T-helper 2 cell treated with Interferon-gamma antibody and Interleukin-4, amounts not matched to agents 5 μg/mL and 100 μg/mL, for 36 hours (primary cell): ENCODE measurements at places on chromosomes 2 and 18.

- peaks cover 9% of the 10 kb centered on the region for H3K4me1 ChIP-seq
- no peak overlapping the region for H3K27ac ChIP-seq
- no peaks in the 10 kb centered on the region for H3K27me3 ChIP-seq
- DNase-seq: no peak
Observed at GRCh38 chr2:2898744-2899143, 478.9 kb downstream of the EIPR1 start.

- H3K36me3 ChIP-seq: no peaks in the 10 kb centered on the region
- DNase-seq: no peak
- H3K4me1 ChIP-seq: peaks cover 2% of the 10 kb centered on the region
- H3K4me3 ChIP-seq: no peak overlapping the region
- H3K27me3 ChIP-seq: peaks cover 5% of the 10 kb centered on the region
- H3K27ac ChIP-seq: no peak overlapping the region
Observed at GRCh38 chr2:9341337-9341887, 81.9 kb downstream of the ITGB1BP1 start.

GRCh38 chr2:97546711-97547110 is 43.0 kb downstream of the ANKRD36B start:
- H3K36me3 ChIP-seq: peaks cover 49% of the 10 kb centered on the region
- H3K27ac ChIP-seq: no peak overlapping the region
- no peaks in the 10 kb centered on the region for H3K27me3 ChIP-seq

- no peaks in the 10 kb centered on the region for H3K36me3 ChIP-seq
- H3K27me3 ChIP-seq: no peaks in the 10 kb centered on the region
- no peaks in the 10 kb centered on the region for H3K4me1 ChIP-seq
- no peak for DNase-seq
- no peak overlapping the region for H3K4me3 ChIP-seq
Observed at GRCh38 chr18:42168907-42169306, 213.9 kb downstream of the PIK3C3 start.

GRCh38 chr2:58852243-58852642 is 611.1 kb upstream of the FANCL start:
- no peak for DNase-seq
- no peak overlapping the region for H3K4me3 ChIP-seq
- H3K36me3 ChIP-seq: no peaks in the 10 kb centered on the region
- H3K4me1 ChIP-seq: no peaks in the 10 kb centered on the region
- H3K27ac ChIP-seq: no peak overlapping the region

DNA sequence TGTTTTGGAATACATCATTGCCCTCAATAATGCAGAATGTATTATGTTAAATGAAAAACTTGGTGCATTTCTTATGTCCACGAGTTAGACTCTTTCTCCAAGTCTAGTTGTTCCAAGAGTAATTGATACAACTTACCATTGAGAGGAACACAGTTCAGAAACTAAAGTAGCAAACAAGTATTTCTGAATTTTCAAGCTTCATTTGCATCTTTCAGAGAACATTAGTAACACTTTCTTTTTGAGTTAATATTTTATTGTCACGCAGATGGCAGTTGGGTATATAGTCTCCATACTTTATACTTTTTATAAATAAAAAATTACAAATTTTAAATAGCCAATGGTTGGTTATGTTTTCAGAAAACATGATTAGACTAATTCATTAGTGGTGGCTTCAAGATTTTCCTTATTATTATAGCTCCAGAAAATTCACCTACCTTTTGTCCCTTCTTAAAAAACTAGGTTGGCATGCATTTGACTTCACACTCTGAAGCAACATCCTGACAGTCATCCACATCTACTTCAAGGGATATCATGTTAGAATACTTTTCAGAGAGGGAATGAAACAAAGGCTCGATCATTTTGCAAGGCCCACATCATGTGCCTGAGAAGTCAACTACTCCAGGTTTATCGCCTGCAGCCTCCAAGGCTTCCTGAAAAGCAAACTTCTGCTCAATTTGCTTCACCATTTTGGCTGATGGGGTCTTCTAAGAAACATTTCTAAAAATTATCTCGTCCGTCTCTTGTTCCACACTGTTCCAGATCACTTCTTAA is 29.9 kb downstream of the LYPD6B start:
- peaks cover 24% of the 10 kb centered on the region for H3K4me1 ChIP-seq
- peaks cover 20% of the 10 kb centered on the region for H3K27me3 ChIP-seq
- peak overlapping the region; percentile 64 for H3K27ac ChIP-seq

DNA sequence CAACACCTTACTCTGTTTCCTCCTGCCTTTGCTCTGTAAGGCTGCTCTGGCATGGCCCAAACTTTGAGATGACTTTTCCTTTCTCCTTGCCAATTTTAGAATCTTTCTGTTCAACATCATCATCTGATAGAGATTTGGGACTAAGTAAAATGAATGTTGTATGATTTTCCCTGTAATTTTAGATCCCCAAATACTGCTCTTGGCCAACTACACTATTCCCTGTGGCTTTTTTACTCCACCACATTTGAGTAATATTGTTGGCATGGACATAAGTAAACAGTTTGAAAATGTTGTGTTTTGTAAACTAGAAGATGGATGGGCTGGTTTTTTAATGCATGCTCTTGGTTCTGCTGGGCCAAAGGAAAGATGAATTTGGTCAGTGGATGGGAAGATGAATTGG is 12.1 kb downstream of the LTBP1 start:
- H3K4me3 ChIP-seq: no peak overlapping the region
- peaks cover 16% of the 10 kb centered on the region for H3K27me3 ChIP-seq
- no peak for DNase-seq

DNA sequence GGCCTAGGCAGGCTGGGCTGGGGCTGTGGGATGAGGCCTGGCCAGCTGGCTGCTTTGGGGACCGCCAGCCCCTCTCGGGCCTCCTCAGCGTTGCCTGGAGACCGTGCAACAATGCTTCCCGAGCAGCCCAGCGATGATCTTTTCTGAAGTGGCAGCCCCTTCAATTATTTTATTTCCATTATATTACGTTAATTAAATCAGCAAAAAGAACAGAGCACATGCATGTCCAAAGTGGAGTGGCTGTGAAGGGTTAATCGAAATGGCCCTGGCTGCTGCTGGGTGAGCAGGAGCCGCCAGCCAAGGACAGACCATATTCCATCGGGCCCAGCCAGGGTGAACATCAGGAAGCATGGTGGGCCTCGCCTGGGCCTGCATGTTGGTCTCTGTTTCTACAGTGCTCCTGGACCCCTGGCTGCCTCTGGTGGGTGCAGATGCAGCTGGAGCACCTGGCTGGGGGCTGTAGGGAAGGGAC is 245.5 kb downstream of the MYCN start:
- no peak overlapping the region for H3K4me3 ChIP-seq
- H3K27me3 ChIP-seq: no peaks in the 10 kb centered on the region
- DNase-seq: no peak

DNA sequence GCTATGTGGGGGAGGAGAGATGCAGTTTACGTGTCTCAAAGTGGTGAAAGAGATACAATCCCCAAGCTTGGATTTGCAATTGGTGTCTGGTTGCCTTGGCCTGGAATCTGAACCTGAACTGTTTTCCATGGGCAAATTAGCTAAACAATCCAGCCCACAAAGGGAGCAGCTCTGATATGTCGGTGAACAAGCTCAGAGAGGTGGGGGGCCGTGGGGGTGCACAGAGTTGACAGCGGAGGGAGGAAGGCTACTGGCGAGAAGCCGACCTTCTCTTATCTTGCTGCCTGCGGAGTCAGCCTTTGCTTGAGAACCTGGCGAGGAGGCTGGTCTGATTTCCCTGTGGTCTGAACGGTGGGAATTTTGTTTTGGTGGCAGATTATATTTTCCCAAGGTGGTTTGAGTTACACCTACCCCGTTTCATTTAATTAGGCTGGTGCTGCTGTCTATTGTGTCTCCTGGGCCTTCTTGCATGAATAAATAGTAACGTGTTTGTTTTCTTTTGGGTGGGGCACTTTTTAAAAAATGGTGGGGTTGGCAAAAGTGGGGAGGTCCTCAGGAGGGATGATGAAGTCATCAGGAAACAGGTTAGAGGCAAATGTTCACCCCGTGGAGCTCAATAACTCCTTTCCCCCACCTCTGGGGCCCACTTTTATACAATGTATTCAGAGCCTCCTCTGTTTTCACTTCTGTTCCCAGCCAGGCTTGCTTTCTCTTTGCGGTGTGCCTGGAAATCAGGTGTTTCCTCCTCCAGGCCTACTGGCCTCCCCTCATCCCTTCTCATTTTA is 80.9 kb upstream of the IGFBP5 start:
- no peak overlapping the region for H3K27ac ChIP-seq
- DNase-seq: no peak

DNA sequence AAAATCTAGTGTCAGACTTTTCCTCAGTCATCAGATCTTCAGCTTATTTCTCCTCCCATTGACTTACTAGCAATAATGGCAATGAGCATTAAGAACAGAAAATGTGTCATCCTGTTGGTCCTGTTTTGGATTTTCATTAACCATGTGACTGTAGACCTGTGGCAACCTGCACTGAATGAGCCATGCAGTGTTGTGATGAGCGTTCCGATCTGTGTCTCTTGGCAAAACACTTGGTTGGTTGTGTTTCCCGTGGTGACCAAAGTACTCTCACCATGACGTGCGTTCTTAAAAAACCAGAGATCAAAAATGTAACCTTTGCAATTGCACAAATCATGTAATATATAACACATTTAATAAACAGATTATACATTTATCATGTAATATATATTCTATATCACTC is 138.6 kb downstream of the MAP3K20 start:
- peaks cover 2% of the 10 kb centered on the region for H3K27me3 ChIP-seq
- H3K36me3 ChIP-seq: peaks cover 6% of the 10 kb centered on the region
- DNase-seq: no peak
- H3K4me1 ChIP-seq: peaks cover 11% of the 10 kb centered on the region
- H3K4me3 ChIP-seq: no peak overlapping the region

- H3K27ac ChIP-seq: no peak overlapping the region
- no peaks in the 10 kb centered on the region for H3K4me1 ChIP-seq
- H3K36me3 ChIP-seq: no peaks in the 10 kb centered on the region
- H3K4me3 ChIP-seq: no peak overlapping the region
Observed at GRCh38 chr2:180747728-180748127, 232.7 kb upstream of the UBE2E3 start.
